Left kidney (tissue), 8 donors: ENCODE measurements at places on chromosomes 3 and 15. TPM values are rescaled to one million over a fixed set of nuclear protein-coding genes. Genes with fewer than 3 reads are reported as not detected.

The ZNF717 gene
- 27.5 TPM for polyA plus RNA-seq

The RETNLB gene
- polyA plus RNA-seq: not detected

The CORO2B gene
- polyA plus RNA-seq: 23.0 TPM

- DNase-seq: no peak
These were observed 43.9 kb downstream of the ZNF148 start for GRCh38 chr3:125331243-125331642.

DNA sequence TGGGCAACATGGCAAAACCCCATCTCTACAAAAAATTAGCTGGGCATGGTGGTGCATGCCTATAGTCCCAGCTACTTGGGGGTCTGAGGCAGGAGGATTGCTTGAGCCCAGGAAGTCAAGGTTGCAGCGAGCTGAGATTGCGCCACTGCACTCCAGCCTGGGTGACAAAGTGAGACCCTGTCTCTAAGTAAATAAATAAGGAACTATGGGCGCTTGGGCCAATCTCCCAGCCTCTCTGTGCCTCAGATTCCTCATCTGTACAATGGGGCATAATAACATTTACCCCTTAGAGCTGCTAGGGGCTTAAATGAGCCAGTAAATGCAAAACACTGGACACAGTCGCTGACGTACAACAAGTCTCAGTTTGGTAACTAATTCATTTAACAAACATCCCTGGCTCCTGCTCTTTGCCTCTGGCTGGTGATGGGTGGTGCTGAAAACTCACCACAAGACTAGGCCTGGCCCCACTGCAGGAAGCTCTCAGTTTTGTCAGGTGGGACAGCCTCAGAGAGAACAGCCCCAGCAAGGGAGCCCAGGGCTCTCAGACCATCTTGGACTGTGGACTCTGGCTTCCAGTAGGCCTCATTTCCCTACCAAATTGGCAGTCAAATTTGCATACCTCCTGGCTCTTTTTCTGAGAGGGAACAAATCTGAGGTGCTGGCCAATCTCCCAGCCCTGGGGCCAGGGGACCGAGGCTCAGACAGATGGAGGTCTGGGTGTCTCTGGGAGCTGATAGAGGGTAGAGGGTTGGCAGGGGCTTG, 6.4 kb upstream of the TBC1D2B start:
- no peak for DNase-seq

- no peak for DNase-seq
These were observed 56.4 kb downstream of the FEM1B start for GRCh38 chr15:68333775-68334470.
